NCI-H146 (cell line): ENCODE measurements at places on chromosomes 7 and 10.

- DNase-seq: no peak
Measured at GRCh38 chr10:101358706-101359300, 4.8 kb downstream of the BTRC start.

- DNase-seq: no peak
Measured at GRCh38 chr10:43707770-43708169, 59.1 kb upstream of the ZNF32 start.

DNA sequence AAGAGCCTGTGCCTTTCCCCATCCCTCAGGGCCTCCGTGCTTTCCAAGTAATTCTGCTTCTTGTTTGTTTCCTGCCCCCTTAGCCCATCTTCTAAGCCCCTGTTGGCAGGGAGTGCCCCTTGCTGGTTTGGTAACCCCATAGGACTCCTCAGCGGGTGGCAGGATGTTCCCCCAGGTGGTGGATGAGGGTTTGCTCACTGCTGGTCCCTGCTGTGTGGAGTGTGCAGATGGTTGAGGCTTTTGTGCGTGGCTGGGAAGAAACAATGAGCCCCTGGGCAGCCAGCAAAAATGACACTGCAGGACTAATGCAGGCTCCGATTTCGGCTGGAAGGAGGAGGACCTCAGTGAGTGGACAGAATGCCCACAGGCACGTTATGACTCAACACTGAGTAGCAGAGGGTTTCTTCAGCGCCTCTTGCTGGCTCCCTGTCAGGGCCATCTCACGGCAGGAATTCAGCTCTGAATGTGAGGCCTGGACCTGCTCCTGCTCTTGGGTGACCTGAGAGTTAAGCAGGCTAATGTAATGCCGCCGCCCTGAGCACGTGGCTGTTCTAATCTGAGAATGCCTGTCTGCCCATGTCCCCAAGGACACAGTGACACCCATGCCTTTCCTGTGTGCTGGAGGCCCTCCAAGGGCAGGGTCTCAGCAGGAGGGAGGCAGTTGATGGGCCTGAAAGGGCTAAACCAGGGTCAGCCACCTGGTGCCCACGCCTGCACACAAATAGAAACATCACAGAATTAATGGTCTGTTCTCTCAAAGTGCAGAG lies 16.6 kb downstream of the BAG3 start:
- peak; percentile 98 for DNase-seq

GRCh38 chr7:3039787-3040186 lies 3.9 kb downstream of the CARD11 start:
- DNase-seq: no peak

GRCh38 chr10:51892965-51893658 lies 193.7 kb upstream of the CSTF2T start:
- DNase-seq: peak; percentile 3

- no peak for DNase-seq
Measured at GRCh38 chr10:24331457-24331856, 122.5 kb downstream of the KIAA1217 start.

GRCh38 chr7:10657201-10657600 lies 316.5 kb upstream of the PHF14 start:
- DNase-seq: no peak

DNA sequence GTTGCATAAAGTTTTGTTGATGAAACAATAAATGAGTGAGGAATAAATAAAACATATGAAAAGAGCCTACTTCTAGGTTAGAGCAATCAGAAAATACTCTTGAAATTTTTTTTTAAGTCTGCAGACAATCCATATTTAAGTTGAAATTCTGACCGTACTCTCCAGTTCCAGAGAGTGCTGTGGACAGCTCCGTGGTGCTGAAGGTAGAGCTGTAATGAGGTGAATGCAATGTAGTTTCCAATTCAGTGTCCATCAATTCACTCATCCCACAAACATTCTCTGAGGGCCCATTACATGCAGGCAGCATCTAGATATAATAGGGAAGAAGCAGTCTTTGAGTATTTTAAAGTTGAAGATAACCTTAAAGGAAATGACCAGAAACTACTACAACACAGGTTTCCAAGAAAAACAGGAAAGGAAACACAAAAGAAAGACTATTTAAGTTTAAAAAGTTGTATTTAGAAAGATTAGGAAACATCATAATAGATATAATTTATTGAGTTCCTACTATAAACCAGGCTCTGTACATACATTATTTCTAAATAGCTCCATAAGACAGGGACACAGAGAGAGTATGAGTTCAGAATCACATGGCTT lies 44.0 kb upstream of the CRTAC1 start:
- no peak for DNase-seq

DNA sequence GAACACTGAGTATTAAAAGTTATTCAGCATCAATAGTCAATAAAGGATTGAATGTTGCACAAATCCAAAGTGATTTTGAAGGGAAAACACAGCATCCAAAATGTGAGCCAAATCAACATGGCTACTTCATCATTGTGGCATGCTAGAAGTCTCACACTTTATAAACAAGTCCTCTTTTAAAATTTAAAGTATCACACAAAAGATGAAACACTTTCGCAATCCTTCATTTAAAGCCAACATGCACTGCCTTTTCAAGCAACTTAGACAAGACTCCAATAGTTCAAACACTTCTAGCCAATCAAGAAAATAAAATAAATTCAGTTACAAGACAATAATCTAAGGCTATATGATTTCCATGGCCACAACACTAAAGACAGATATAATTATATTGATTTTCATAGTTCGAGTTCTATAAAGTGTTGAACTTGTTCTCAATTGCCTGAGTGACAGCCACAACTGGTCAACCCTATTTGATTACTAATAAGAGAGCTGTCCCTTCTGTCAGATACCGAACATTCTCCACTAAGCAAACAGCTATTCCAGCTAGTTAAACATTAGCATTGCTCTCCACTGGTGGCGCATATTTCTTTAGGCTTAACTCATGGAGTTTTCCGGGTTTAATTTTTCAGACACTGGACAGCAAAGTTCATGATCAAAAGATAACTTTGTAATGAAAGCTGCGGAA lies 8.3 kb downstream of the EBF3 start:
- DNase-seq: no peak

GRCh38 chr7:138625084-138625848 lies 75.9 kb downstream of the SVOPL start:
- DNase-seq: peak; percentile 15

DNA sequence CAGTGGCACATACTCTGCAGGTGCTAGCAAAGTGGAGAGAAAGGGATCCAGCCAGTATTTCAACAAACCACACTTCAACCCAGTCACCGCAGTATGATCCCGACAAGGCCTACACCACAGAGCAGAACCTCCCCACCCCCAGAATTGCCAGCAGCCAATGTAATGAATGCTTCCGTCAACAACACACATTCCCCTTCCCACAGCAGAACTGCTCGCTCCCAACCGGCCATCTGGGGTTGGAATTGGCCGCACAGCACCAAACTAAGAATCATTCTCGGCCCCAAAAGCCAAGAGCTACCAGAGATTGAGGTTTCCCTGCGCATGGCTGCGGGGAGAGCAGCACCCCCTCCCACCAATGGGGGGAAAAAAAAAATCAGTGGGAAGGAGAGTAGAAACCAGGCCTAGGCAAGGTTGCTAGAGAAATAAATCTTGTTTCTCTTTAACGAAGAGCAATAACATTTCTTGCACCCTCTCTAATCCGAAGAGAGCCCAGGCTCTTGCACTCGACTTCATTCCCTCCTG lies 1.1 kb downstream of the WASL start:
- peak; percentile 72 for DNase-seq

DNA sequence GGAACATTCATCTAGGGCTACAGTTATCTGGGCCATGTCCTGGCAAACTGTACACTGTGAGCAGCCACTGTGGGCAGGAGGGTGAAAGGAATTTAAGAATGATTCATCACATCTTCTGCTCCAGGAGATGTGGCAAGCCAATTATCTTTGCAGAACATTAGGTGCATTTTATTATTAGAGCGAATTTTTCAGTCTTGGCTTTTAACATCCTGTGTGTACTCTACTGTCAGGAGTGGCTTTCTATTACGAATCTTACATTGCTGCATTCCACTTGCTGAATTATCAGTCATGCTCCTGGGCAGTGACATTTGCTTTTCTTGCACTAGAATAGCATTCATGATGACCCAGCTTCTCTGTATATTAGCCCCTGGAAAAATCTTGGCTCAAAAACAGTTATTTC lies 109.2 kb upstream of the TARP start:
- no peak for DNase-seq

GRCh38 chr10:115937768-115938056 lies 335.3 kb downstream of the GFRA1 start:
- peak; percentile 1 for DNase-seq

DNA sequence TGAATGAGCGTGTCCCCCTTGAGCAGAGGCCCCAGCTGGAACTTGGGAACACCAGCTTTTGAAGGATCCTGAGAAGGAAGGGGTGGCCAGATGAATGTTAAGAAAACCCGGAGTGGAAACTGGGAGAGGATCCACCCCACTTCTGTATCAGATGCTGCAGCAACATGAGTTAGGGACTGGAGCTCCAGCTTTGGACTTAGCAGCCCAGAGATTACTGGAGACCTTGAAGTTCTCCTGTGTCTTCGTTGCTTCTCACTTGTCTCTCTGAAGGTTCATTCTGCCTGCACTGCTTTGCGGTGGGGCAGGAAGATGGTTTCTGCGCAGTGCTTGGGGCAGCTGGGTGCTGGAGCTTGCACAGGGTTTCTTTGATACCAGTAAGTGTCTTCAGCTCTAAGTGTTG lies 9.3 kb downstream of the TMEM248 start:
- DNase-seq: no peak

DNA sequence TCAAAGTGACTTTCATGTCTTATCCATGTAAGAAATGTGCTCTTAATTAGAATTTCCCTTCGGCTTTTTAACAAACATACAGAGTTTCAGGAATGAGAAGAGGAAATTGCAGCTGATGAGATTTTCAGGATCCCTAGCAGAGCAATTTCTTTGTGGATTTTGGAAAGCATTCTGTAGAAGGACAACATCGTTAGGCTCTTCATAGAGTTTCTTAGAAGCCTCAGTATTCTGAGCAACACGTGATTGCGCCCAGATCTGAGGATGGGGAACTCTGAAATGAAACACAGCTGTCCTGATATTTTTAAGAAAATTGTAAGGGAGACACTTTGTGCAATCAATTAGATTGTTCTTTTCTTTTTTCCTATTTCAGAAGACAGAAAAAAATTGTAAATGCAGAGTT lies 85.8 kb downstream of the LHFPL3 start:
- no peak for DNase-seq

GRCh38 chr10:68543004-68543918 lies 15.9 kb upstream of the SLC25A16 start:
- DNase-seq: no peak

DNA sequence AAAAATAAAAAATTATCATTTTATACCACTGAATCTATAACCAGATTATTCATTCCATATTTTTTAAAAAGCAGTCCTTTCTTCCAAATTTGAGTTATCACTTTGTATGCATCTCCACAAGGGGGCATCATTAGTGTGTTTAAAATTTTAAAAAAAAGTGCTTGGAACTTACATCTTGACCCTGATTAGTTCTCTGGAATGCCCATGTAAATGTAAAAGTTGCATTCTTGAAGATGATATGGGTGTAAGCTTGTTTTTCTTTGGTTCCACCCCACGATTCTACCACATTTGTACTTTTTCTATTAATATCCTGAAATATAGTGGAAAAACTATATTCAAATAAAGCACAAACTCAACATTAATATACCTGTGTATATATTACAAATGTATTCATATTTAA lies 144.9 kb downstream of the ELAPOR2 start:
- peak; percentile 2 for DNase-seq

- no peak for DNase-seq
Measured at GRCh38 chr7:151999424-152000090, 25.9 kb upstream of the GALNT11 start.

- peak; percentile 20 for DNase-seq
Measured at GRCh38 chr10:58531084-58531695, 18.5 kb downstream of the BICC1 start.

DNA sequence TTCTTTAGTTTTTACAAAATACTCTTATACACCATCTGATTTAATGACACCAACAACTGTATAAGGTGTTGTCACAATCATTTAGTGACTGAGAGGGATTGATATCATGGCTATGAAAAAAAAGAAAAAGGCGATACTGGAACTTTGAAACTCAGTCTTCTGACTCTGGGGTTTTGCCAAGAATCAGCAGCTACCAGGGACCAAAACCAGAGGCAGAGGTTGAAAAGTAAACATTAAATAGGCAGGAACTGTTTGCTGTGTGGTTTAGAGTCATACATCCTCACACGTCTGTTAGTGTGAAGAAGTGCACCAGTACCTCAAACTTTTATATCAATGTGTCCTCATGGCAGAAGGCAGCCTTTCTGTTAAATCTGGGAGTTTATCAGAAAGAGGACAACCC lies 19.9 kb upstream of the GGCT start:
- DNase-seq: no peak

DNA sequence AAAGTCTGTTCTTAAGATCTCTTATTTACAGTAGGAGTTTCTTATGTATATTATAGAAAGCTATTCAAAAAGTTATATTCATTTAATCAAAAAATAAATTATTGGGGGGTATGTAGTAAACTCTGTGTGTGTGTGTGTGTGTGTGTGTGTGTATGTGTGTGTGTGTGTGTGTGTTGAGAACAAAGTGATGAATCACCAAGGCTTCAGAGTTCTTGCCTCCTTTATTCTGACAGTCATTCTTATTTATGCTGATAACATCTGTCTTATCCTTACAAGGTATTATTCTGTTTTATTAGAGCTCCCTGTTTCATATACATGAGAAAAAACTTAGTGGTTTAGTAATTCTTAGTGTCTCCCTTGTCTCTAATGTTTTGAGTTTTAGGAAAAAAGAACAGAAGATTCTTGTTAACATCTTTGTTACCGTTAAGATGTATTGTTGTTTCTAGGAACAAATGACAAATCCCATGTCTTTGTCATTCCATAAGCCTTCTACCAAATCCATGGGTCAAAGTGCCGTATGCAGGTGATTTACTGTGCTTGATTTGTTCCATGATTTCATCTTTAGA lies 424.0 kb downstream of the EXOC4 start:
- DNase-seq: no peak

GRCh38 chr7:426510-426909 lies 93.1 kb downstream of the PDGFA start:
- DNase-seq: no peak

DNA sequence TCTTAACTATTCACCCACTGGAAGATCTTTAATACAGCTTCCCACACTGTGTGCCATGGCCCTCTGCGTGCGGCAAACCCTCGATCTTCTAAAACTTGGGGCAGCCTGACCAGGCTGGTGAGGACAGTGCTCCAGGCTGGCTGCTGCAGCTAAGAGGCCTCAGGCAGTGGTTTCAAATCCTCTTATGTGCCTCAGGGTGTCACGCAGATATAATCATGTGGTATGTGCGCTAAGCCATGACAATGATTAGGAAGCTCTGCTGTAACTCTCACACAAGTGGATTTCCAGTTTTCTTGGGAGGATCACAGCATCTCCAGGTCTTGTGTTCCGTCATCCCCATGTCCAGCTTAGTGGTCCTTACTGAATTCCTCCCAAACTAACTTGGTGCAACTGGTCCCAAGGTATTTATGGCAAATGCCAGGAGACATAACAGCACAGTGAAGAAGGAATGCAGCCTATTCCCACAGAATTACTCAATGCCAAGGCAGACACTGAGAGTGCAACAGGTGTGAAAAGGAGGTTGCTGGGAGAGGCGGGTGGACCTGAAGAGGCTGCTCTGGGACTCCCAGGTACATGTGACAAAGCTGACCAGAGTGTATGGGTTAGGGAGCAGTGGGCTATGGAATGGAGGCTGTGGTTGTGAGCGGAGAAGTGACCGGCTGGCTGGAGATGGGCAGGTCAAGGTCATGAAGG lies 2.3 kb downstream of the HPS1 start:
- DNase-seq: no peak
